ENCODE measurements at places on chromosomes 12 and 14.

GRCh38 chr12:128120035-128120434 lies 146.9 kb upstream of the TMEM132C start:
- no peak for DNase-seq

- DNase-seq, result no peak
Measured at GRCh38 chr12:54424224-54424623, 5.2 kb upstream of the ITGA5 start.

GRCh38 chr14:90658541-90658967 lies 157.7 kb downstream of the TTC7B start:
- DNase-seq, result no peak

DNA sequence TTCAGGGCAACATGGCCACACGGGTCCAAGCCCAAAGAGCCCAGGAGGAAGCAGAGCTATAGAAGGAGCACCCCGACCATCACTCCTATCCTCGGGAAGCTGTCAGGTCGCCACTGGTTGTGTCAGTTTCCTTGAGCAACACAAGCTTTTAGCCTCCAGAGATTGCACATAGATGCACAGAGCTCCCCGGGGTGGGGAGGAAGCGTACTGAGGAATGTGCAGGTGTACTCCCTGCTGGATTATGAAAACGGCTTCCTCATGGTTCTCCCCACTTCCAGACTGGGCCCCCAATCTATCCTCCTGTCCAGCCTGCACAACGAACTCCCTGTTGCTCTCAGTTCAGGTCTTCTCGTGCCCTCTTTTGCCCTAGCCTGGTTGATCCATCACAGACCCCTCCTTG lies 30.3 kb upstream of the IRF2BPL start:
- DNase-seq, result no peak

- no peak for DNase-seq
Measured at GRCh38 chr14:33686856-33687255, 264.0 kb downstream of the EGLN3 start.

- peak; percentile 70 for DNase-seq
Measured at GRCh38 chr12:120100630-120101029, 15.9 kb downstream of the RAB35 start.

GRCh38 chr12:120346031-120346430 lies 18.5 kb upstream of the PLA2G1B start:
- DNase-seq, result no peak

DNA sequence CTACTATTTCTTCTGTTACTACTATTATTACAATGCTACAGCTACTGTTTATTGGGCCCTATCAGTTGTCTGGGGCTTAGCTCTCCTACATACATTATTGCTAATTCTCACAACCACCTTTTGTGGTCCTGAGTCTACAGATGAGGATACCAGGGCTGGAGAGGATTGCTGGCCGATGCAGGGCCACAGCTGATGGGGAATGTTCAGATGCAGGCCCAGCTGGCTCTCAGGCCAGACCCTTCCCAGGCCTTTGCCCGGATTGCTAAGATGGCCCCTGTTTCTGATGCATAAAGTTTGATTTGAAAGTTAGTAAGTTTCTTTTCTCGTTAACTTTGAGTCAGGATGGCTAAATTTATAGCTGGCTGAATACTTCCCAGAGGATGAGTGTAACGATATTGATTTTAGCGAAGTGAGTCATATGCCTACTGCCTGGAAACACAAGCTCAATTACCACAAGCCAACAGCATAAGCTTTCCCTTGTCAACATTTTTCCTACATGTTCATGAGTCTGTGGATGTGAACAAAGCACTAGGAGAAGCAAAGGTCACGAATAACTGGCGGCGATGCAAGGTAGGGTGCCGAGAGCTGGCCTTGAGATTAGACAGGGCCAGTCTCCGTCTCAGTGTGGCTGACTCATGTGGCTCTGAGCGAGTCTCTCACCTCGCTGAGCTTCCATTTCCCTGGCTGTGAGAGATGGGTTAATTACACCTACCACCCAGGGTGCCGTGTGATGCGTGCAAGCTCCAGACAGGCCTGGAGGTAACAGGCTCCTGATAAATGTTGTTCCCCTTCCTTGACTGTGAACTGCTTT lies 111.0 kb downstream of the BEGAIN start:
- DNase-seq, result no peak

DNA sequence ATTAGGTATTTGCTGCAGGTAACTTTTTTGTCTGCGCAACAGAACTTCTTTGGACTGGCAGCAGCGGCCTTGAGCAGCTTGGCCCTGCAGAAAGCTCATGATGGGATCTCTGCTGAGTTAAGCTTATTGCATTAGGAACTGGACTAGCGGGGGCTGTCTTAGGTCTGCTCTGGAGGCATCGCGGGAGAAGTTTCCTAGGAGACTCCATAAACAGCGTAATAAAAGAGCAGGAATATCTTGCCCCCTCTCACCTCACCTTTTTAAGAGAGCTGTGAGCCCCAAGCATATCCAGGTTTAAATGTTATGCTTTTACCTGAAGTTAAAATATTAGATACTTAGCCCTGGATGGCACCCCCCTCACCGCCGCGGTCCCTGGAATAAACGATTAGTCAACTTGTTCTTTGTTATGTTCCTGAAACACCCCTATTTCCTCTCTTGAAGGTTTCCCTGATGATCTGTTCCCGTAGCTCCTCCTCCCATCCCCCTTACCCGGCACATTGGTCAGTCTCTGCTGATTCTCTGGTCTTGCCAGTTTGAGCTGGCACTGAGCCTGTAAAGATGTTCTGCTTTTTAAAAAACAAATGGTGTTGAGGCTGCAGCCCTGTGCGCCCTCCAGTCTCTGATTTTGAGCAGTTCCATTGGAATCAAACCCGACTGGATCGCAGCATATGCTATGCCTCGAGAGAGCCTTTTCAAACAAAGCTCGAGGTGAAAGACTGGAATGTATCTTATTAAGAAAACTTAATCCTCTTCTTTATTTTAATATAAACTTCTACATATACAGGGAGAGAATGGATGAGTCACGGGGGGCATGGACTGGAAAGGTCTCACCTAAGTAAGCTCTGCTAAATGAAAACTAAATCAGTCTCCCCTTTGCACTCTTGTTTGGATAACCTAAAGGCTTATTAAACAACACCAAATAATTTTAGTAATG lies 1.9 kb downstream of the MLXIP start:
- DNase-seq, result peak; percentile 45

DNA sequence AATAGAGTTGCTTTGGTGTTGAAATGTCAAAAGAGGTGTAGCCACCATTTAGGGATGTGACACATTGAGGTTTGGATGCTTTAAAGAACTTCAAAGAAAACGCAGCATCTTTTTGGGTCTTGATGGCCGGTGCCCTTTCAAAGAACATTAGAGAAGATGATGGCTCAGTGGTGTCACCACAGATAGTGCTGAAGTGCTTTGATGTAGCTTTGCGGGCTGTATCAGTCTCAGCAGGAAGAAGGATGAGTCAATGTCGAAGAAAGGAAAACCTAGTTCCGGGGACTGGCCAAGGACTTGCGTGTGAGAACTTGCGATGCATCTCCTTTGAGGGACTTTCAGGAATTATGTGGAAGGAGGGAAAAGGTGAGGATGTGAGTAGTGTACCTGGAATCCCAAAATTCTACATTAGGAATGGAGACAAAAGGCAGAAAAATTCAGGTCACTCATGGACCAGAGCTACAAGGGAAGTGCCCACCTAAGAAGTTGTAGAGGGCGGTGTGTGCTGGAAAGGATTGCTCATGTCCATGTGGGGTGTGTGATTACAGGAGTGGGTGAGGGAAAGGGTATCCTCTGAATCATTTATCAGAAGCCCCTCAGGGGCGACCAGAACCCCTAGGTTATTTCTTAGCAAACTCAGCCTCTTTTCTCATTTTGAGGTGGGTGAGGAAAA lies 39.7 kb upstream of the GZMB start:
- DNase-seq, result no peak

DNA sequence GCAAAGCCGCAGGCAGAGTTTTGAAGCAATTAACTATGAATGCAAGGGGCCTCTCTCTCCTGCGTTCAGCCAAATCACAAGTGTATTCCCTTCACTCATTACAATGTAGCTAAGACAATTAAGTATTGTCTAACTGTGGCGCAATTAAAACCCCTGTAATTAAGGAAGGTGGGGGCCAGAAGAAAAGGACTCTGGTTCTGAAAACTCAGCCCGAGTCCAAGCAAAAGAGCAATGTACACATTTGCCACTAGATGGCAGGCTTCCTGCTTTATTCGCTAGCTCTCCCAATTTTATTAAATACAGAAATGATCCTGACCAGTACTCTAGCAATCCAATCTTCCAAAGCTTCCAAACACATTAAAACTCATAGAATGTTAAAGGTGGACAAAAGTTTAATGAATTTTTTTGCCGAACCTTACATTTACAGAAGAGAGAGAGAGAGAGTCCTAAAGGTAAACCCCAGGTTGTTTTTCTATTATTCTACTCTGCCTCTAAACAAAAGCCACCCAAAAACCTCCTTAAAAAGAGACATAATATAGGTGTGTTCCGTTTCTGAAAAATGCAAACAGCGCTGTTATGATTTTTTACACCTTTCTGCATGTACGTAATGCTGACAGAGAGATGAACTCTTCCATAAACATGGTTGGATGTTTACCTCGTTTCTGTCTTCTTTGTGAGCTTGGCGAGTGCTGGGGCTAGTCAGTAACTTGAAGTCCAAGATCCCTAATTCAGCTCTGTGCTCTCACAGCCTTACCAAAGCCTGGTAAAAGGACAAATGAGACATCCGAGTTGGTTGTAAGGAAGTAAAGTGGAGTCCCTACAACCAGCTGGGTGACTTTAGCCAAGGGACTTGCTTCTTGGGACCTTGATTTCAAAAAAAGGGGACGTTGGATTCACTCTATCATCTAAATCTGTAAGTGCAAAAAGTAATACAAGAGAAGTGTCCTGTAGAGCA lies 50.9 kb upstream of the VASH1 start:
- no peak for DNase-seq

DNA sequence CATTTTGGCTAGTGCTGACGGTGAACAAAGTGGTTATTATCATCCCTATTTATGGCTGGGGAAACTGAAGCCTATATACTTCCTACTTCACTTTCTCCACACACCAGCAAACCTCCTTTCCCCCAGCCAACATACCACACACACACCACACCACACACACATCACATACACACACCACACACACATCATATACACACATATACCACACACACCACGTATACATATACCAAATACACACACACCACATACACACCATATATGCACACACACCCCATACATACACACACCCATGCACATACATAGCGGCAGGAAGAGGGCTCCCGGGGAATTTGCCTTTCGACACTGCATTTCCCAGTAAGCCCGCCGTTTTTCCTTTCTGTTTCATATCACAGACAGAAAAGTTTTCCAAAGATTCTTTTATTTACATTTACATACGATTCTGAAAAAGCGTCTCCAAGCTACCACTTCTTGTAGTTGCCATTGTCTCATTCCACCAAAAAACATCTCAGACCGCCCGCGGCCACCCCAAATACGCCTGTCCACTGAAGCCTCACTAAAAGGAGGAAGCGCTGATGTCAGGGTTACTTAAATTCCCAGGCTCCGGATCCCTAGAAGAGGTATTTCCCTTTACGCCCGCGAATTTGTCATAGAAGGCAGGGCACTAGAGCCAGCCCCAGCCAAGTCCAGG lies 823 bp upstream of the RAB5B start:
- DNase-seq, result no peak

GRCh38 chr12:119803381-119803791 lies 73.7 kb downstream of the CIT start:
- DNase-seq, result peak; percentile 45

DNA sequence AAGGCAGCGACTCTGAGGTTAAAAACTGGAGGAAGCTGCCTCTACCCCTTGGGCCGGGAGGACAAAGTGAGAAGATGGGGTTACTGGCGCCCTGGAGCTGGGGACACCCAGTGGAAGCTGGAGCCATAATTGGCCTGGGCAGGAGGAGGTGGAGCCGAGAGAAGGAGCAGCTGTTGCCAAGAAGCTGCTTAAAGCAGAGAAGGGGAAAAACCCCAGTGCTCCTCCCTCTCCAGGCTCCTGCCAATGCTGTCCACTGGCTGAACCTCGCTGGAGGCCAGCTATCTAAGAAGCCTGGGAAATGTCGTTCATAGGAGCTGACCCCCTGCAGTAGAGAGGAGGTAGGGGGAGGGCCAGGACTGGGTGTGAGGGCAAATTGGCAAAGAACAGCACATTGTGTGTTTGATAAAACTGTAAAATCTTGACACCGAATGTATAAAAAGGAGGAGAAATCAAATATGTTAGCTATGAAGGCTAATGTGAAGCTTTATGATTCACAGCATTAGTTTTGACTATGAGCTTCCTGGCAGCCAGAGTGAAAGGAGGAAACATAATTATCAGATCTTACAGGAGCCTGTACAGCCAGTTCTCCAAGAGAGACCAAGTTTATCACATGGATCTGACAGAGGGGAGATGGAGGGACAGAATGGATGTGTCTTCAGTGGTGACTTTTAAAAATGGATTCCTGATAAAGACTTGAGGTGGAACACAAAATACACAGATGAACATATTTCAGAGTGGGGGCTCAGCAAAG lies 9.5 kb downstream of the HHIPL1 start:
- no peak for DNase-seq

DNA sequence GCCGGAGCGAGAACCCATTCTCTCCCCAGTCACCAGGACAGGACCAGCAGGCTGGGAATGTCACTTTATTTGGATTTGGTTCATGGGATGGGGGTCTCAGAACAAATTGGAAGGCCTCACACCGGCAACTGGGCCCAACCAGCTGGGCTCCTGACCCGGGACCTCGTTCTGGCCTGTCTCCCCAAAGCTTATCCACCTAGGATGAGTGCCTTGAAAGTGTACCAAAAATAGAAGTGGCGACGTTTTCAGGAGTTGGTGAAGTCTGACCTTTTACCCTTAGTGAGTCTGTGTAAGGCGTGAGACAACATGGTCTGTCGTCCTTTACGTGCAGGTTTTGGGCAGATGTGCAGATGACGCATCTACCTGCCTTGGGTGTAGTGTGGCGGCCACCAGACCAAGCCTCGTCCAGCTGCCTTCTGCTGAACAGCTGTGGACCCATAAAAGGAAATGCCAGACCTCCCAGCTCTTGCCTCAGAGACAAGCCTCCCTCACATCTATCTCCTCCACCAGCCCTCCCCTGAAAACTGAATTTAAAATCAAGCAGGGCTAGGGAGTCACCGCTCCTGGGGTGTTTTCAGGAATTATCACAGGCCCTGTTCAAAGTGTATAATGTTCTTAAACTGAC lies 36.6 kb upstream of the CLMN start:
- DNase-seq, result no peak

DNA sequence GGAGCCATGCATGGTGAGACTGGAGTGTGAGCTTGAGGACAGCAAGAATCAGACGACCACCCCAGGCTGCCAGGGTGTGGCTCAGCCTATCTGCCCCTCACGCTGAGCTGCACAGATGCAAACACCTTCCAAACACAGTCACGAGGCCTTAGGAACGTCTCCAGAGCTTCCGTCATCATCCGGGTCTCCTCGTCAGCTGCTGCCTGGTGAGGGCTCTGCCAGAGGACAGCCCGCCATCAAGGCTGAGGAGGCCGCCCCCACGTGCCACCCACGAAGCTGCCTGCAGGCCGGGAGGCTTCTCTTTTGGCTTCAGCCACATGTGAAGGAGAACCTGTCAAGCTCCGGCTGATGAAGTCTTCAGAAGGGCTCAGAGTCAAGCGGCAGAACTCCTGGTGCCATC lies 13.4 kb downstream of the DDX51 start:
- no peak for DNase-seq
